ENCODE measurements at places on chromosomes 7 and 10.

DNA sequence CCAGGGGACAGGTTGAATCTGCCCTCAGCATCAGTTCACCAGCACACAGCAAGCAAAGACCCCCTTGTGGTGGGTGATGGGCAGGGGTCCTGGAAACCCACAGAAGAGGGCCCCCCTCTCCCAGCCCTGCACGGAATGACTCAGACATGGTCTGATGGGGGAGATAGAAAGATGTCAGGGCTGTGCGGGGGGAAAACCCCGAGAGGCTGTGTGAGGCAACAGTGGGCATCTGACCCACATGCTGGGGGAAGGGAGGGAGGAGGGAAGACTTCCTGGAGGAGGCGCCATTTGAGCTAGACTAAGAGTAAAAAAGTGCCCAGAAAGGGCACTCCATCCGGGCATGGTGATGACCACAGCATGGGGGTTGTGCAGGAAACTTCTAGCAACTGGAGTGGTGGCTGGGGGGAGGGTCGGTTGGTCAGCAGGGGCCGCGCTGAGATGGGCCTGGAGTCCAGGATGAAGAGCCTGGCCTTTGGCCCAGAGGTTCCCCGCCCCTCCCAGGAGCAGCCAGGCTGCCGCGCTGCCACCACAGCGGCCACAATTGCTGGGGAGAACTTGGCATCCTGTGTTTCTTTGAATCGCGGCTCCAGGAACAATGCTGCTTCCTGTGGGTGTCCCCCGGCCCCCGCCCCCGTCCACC lies 2.5 kb downstream of the LFNG start:
- DNase-seq = peak; percentile 94

- DNase-seq = no peak
These were observed 984.4 kb upstream of the AUTS2 start for GRCh38 chr7:68613897-68614296.

DNA sequence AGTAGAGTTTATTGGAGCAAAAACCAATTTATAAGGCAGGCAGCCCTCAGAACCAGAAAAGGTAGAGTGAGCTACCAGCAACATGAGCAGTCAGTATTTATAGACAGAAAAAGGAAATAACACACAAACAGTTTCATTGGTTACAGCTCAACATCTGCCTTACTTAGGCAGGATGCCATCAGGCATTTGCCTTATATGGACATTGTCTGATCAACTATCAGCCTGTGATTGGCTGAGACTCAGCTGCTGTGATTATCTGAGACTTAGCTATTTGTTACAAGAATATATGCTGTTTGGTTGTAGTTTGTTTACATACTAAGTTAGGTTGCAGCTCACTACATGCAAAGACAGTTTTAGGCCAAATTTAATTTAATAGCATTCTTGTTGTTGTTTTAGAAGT lies 60.4 kb upstream of the CDK1 start:
- DNase-seq = no peak

DNA sequence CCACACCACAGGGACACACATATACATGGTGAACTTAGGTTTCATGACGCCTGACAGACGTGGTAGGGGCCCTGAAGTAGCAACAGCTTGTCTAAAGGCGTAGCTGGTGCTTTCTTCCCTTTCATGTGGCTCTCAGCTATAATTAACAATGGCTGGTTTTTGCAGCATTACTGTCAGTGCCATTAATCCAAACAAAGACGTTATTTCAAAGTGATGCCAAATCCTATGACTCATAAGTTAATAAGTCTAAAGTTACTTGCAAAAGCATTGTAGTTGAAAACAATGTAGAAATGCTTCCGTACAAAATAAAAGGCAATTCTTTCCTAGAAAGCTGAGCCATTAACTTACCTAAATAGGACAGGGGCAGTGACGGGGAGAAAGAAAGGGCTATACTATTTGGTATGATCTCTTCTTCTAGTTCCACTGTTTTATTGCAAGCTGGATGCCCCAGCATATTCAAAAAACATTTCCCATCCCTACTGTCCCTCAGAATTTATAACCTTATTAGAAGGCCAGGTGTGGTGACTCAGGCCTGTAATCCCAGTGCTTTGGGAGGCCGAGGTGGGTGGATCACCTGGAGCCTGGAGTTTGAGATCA lies 105.4 kb downstream of the ODAD2 start:
- DNase-seq = no peak

Data from activated CD4-positive, alpha-beta T cell treated with anti-CD3 and anti-CD28 coated beads, Interleukin-10, Interleukin-2, amounts not matched to agents 100 ng/mL and 50 ng/mL, durations not matched to agents 16 hours and 8 hours (primary cell).